ENCODE measurements at places on chromosomes 11 and 22.

GRCh38 chr11:92393218-92393617 is 168.6 kb downstream of the FAT3 start:
- no peak for DNase-seq

GRCh38 chr11:116384407-116384806 is 388.4 kb downstream of the BUD13 start:
- no peak for DNase-seq

DNA sequence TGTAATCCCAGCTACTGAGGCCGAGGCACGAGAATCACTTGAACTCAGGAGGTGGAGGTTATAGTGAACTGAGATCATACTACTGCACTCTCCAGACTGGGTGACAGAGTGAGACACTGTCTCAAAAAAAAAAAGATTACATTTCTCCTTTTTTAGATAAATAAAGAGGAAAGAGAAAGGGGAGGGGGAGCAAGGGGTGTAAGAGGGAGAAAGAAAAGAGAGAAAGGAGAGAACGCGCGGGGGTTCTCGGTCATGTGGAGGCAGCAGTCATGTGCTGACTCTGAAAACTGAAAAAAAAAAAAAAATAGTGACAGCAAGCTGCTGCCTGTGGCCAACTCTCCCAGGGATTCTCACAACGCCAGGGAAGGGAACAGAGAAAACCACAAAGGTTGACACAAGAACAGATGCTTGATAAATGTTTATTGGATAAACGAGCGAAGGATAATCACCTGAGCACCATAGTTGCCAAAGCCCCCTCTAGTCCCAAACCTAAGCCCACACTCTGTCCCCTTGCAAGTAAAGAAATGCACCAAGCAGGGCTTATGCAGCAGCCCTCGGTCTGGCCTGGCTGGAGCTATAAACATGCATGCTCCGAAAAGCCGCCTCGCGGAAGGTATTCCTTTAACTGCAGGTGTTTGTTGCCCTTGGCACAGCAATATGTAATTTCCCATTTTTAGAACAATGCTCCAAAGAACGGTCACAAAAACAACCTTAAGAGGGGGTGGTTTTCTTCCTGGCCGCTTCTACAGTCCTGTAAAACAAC is 14.5 kb downstream of the SCGB1A1 start:
- peak; percentile 33 for DNase-seq

- no peak for DNase-seq
Observed at GRCh38 chr11:65547446-65548125, 10.6 kb downstream of the LTBP3 start.

DNA sequence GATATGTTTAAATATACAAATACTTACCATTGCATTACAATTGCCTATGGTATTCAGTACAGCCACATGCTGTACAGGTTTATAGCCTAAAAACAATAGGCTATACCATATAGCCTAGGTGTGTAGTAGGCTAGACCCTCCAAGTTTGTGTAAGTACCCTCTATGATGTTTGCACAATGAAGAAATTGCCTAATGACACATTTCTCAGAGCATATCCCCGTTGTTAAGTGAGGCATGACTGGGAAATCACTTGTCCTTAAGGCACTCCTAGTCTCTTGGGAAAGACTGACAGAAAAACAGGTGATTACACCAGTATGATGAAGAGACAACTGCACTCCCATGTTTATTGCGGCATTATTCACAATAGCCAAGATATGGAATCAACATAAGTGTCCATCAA is 187.2 kb downstream of the SPON1 start:
- no peak for DNase-seq

GRCh38 chr11:78886616-78887015 is 312.0 kb upstream of the NARS2 start:
- no peak for DNase-seq

DNA sequence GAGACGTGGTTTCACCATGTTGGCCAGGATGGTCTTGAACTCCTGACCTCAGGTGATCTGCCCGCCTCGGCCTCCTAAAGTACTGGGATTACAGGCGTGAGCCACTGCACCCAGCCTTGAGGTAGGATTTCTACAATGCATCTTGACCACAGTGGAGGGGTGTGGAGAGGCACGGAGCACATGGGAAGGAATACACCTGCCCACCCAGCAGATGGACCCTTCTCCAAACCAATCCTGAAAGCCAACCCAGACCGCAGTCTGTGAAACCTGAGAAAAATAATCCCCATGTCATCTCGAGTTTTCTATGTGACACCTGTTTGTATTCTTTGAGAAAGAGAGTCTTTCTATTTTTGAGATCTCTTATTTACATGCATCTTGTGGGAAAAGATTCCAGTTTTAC is 32.5 kb downstream of the LGR4 start:
- no peak for DNase-seq

DNA sequence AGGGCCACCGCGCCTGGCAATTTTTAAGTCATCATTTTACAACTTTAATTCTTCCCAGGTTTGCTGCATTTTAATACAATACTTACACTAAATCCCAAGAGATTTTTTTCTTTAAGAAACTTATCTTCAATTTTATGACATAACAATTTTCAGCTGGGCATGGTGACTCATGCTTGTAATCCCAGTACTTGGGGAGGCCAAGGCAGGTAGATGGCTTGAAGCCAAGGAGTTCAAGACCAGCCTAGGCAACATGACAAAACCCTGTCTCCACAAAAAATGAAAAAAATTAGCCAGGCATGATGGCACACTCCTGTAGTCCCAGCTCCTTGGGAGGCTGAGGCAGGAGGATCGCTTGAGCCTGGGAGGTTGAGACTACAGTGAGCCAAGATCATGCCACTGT is 38.8 kb downstream of the CLDN25 start:
- DNase-seq: no peak
